ENCODE measurements at places on chromosomes 11 and 22.
A peak's percentile ranks its signal among the peaks of the same experiment; 100 is the strongest.

DNA sequence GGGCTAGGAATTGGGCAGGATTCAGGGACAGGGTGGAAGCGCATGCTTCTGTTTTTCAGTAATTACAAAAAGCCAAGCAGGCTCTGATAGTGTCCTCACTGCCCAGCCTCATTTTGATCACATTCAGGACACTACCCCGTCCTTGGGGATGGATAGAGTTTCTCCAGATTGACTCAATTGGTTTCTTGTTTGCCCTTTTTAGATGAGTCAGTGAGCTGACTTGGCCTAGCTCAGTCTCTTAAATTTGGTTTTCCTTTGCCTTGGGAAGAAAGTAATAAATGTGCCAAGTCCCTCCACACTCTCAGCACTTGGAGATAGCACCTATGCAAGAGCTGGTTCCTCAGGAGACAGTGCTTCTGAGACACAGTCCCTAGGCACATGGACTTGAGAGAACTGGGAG lies 25.5 kb downstream of the DKK3 start:
- no peaks in the 10 kb centered on the region for H3K27me3 ChIP-seq
- H3K4me3 ChIP-seq, result no peak overlapping the region
- peaks cover 6% of the 10 kb centered on the region for H3K4me1 ChIP-seq
- no peak for DNase-seq

DNA sequence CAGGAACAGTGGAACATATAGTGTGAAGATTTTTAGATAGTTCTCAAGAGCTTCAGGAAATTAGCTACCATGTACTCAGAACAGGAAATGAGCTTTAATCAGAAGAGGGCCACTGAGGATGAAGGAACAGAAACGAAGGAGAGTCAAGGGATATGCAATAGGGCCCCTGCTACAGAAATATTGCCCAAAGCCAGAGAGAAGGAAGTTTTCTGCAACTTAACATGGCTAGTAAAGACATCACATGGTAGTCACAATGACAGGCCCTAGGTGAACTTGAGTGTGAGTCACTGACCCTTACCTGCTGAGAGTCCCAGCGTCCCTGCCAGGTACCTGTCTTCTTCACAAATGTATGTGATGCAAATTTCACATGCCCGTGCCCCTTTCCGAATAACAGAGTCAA lies 25.2 kb upstream of the CARD16 start:
- peaks cover 6% of the 10 kb centered on the region for H3K27me3 ChIP-seq
- peak overlapping the region; percentile 76 for H3K4me3 ChIP-seq
- H3K36me3 ChIP-seq, result peaks cover 14% of the 10 kb centered on the region
- peaks cover 22% of the 10 kb centered on the region for H3K4me1 ChIP-seq
- H3K27ac ChIP-seq, result peak overlapping the region; percentile 84

GRCh38 chr11:83427501-83427900 lies 141.3 kb upstream of the CCDC90B start:
- no peak for DNase-seq
- no peak overlapping the region for H3K4me3 ChIP-seq
- no peak overlapping the region for H3K27ac ChIP-seq
- H3K4me1 ChIP-seq, result no peaks in the 10 kb centered on the region

DNA sequence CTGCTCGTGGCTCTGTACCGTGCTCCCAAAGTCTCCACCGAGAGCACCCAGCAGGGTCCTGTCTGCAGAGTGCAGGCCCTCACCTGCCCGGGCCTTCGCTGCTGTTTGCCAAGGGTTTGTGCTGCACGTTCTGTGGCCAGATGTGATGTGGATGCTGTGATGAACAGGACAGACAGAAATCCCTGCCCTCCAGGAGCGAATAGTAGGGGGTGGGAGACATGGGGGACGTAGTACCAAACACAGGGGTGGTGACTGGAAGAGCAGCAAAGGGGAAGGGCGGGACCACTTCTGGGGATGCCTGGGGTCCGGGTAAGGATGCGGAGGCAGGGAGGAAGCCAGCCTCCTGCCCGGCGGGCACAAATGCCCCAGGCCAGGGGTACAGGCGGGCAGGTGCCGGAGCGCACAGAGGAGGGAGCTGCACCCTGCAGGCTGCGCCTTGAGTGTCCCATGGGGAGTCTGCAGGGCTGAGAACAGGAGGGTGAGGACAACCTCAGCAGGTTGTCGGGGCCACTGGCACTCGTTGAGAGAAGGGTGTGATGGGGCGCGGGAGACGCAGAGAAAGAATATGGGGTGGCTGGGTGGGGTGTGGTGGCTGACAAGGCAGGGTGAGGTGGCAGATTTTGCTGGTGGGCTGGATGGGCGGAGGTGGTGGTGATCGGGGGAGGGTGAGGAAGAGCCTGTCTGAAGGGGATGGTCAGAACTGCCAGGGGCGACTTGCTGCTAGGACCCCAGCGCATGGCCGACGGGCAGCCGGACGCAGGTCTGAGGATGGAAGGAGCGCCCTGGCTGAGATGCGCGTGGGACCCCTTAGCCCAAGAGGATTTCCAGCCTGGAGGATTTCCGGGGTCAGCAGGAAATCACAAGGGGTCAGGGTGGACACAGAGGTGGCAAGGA lies 16.3 kb upstream of the CTSD start:
- DNase-seq, result no peak
- no peaks in the 10 kb centered on the region for H3K4me1 ChIP-seq
- H3K36me3 ChIP-seq, result no peaks in the 10 kb centered on the region
- H3K27ac ChIP-seq, result no peak overlapping the region
- H3K4me3 ChIP-seq, result no peak overlapping the region
- peaks cover 3% of the 10 kb centered on the region for H3K27me3 ChIP-seq

- H3K4me3 ChIP-seq, result no peak overlapping the region
- no peak overlapping the region for H3K27ac ChIP-seq
- H3K27me3 ChIP-seq, result peaks cover 35% of the 10 kb centered on the region
- H3K4me1 ChIP-seq, result peaks cover 2% of the 10 kb centered on the region
- H3K36me3 ChIP-seq, result no peaks in the 10 kb centered on the region
Observed at GRCh38 chr11:45669146-45669545, 3.7 kb upstream of the CHST1 start.

DNA sequence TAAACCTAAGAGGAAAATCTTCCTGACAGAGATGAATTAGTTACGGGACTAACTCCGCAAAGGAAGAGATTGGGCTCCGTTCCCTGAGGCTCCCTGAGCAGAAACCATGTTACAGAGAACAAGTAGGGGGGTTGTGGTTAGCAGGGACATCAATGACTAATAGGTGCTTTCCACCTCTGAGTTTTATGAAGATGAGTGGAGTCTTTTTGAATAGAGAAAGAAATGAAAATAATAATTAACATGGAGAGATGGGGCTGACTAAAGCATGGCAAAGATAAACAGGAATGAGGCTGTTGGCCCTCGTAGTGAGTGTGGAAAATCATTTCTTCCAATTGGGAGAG lies 47.5 kb upstream of the PICALM start:
- peaks cover 23% of the 10 kb centered on the region for H3K4me1 ChIP-seq
- no peak overlapping the region for H3K4me3 ChIP-seq
- DNase-seq, result no peak
- H3K27ac ChIP-seq, result no peak overlapping the region
- H3K27me3 ChIP-seq, result peaks cover 4% of the 10 kb centered on the region
- H3K36me3 ChIP-seq, result no peaks in the 10 kb centered on the region

DNA sequence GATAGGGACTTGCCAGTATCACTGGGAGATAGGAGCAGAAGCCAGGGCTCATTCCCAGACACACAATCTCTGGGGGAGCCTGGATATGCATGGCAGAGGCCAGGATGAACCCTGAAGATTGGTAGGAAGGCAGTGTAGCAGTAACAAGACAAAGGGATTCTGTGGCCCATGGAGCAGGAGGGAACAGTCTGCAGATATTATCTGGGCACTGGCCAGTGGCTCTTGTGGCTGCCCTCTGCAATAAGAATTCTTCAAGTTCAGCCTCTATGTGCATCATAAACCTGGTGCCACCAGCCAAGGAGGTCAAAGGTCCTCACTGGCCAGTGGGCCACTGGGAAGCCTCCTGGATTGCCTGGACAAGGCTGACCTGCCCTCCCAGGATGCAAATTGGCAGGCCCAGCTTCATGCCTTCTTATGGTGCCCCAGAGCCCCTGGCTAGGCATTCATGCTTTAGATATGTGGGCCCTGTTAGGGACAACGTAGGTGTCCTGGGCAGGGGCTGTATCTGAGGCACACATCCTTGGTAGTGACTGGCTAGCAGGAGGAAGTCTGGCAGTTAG lies 29.2 kb downstream of the KCNQ1OT1 start:
- DNase-seq, result no peak
- no peak overlapping the region for H3K4me3 ChIP-seq
- H3K27ac ChIP-seq, result no peak overlapping the region
- no peaks in the 10 kb centered on the region for H3K36me3 ChIP-seq

- H3K4me3 ChIP-seq, result no peak overlapping the region
- H3K27ac ChIP-seq, result no peak overlapping the region
- no peak for DNase-seq
Observed at GRCh38 chr11:131932584-131933325, 562.3 kb downstream of the NTM start.

DNA sequence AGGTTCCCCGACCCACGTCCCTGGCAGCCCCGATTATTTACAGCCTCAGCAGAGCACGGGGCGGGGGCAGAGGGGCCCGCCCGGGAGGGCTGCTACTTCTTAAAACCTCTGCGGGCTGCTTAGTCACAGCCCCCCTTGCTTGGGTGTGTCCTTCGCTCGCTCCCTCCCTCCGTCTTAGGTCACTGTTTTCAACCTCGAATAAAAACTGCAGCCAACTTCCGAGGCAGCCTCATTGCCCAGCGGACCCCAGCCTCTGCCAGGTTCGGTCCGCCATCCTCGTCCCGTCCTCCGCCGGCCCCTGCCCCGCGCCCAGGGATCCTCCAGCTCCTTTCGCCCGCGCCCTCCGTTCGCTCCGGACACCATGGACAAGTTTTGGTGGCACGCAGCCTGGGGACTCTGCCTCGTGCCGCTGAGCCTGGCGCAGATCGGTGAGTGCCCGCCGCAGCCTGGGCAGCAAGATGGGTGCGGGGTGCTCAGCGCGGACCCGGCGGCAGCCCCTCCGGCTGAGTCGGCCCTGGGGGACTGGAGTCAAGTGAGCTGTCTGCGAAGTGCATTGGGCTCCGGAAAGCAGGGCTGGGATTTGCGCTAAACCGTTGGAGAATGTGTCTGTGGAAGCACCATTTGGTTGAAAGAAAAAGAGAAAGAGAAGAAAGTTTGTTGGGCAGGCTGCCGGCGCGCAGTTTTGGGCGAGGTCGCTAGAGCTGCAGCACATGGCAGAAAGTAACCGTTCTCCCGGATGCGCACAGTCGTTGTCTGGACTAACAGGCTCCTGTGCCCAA lies at the start of gene CD44:
Gene CD44, plus strand, starts transcription at position 229 of the 779 bp plus-strand sequence. Its CDS starts 133 bp downstream, at position 362.
- no peaks in the 10 kb centered on the region for H3K27me3 ChIP-seq
- peak within 1 kb of the TSS; percentile 94 for H3K27ac ChIP-seq
- H3K4me1 ChIP-seq, result peaks cover 45% of the 10 kb centered on the region
- peaks cover 37% of the 10 kb centered on the region for H3K36me3 ChIP-seq

DNA sequence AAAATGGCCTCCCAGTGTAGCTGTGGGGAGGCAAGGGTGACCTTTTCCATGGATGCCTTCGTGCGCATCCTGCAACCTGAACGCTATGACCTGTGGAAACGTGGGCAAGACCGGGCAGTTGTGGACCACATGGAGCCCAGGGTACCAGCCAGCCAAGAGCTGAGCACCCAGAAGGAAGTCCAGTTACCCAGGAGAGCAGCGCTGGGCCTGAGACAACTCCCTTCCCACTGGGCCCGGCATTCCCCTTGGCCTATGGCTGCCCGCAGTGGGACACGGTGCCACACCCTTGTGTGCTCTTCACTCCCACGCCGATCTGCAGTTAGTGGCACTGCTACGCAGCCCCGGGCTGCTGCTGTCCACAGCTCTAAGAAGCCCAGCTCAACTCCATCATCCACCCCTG lies 24.8 kb downstream of the KDM4D start:
- no peaks in the 10 kb centered on the region for H3K4me1 ChIP-seq
- no peak for DNase-seq
- no peak overlapping the region for H3K4me3 ChIP-seq
- H3K27me3 ChIP-seq, result peaks cover under 1% of the 10 kb centered on the region
- H3K27ac ChIP-seq, result no peak overlapping the region

DNA sequence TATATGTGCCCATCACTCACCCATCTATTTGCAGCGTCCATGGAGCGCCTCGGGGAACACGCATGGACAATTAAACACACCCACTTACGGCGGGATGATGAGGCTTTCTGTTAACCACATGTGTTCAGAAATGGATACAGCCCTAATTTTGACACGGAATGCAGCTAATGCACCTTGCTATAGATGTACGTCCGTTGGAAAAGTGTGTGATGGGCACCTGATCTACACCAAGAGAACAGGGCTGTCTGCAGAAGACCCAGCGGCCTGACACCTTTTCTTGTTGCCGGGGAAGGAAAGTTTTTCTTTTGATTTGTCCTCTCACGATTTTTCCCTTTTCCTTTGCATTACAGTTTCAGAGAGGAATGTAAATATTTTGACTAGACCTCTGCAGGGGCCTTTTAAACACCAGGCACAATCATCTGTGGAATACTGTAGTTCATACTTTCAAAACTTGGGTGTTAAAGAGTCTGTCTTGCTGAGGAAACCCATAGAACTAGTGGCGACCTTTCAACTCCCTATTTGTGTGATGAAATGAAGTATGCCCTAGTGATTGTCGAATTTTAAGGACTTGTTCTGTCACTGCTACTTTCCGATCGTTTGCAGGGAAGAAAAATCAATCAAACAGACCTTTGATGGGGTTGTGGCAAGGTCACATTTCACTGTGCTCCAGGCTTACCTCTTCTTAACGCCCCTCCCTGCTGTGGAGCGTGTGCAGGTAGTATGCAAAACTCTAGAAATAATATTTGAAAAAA lies 16.5 kb upstream of the PAX6 start:
- no peak overlapping the region for H3K4me3 ChIP-seq
- DNase-seq, result no peak
- peaks cover 10% of the 10 kb centered on the region for H3K4me1 ChIP-seq
- H3K36me3 ChIP-seq, result peaks cover 4% of the 10 kb centered on the region
- no peak overlapping the region for H3K27ac ChIP-seq
- H3K27me3 ChIP-seq, result peaks cover 66% of the 10 kb centered on the region

GRCh38 chr22:44939451-44939850 lies 70.4 kb downstream of the PHF21B start:
- H3K27me3 ChIP-seq, result no peaks in the 10 kb centered on the region
- H3K4me1 ChIP-seq, result no peaks in the 10 kb centered on the region
- no peak overlapping the region for H3K27ac ChIP-seq
- no peak overlapping the region for H3K4me3 ChIP-seq
- DNase-seq, result no peak
- H3K36me3 ChIP-seq, result no peaks in the 10 kb centered on the region

Data from activated CD4-positive, alpha-beta T cell treated with anti-CD3 and anti-CD28 coated beads, Interleukin-2, amount 10 ng/mL, durations not matched to agents 7 days and 5 days (primary cell).